ENCODE measurements at places on chromosomes 7 and 10.
A peak's percentile ranks its signal among the peaks of the same experiment; 100 is the strongest.

DNA sequence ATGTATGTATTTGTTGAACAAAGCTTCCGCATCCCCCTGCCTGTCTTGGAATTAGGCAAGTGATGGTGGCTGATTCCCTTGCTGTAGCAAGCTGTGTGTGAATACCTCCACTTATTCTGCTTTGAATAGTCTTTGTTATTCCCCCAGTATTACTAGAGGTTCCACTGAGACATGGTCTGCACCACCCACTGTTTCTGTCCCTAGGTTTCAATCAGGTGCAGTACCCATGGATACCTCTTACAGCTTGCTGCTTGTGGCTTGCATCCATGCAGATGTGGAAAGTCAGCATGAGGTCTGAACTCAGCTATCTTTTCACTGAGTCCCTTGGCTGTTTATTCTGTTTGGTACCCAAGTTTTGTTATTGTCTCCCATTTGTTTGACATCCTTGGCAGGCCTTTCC lies 447.4 kb downstream of the GRM8 start:
- peak; percentile 57 for DNase-seq

DNA sequence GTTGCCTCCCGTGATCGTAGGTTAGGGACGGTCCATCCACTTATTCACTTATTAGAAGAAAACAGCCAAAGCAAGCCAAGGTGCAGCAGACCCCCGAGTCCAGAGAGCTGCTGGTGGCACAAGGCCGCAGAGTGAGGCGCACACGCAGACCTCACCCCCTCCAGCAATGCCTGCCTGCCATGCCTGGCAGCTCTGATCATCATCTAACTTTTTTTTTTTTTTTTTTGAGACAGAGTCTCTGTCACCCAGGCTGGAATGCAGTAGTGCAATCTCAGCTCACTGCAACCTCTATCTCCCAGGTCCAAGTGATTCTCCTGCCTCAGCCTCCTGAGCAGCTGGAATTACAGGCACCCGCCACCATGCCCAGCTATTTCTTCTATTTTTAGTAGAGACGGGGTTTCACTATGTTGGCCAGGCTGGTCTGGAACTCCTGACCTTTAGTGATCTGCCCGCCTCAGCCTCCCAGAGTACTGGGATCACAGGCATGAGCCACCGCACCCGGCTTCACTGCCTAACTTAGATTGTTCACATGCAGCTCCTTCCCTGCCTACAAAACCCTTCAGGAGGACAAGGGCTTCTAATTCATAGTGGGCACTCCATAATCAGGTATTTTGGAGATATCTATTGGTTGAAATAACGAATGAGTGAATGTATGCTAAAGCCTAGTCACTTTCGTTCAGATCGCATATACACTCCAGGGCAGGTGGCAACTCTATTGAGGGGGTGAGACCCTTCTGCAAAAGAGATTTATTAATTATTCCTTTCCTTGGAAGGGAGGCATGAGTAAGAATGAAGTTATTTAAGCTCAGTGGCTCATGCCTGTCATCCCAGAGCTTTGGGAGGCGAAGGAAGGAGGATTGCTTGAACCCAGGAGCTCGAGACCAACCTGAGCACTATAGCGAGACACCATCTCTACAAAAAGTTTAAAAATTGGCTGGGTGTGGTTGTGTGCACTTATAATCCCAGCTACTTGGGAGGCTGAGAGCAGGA lies 15.9 kb downstream of the TRIM56 start:
- no peak for DNase-seq

DNA sequence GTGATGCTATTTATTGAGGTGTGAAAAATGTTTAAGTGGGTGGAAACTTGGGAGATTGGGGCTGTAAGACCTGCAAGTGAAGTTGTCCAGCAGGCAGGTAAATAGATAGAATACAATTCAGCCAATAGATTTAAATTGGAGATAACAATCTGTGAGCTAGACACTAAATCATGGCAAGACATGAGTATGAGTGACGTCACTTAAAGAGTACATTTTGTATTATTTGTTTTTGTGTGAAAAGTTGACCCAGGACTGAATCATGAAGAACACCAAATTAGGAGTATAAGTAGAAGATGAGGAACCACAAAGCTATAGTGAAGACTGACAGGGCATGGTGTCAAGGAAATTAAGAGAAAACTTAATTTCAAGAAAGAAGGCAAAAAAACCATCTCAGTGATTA lies 249.1 kb upstream of the SEMA3C start:
- no peak for DNase-seq

- no peak for DNase-seq
These were observed 21.4 kb downstream of the STAMBPL1 start for GRCh38 chr10:88901206-88901983.

- no peak for DNase-seq
These were observed 10.8 kb downstream of the BLVRA start for GRCh38 chr7:43769281-43769680.

DNA sequence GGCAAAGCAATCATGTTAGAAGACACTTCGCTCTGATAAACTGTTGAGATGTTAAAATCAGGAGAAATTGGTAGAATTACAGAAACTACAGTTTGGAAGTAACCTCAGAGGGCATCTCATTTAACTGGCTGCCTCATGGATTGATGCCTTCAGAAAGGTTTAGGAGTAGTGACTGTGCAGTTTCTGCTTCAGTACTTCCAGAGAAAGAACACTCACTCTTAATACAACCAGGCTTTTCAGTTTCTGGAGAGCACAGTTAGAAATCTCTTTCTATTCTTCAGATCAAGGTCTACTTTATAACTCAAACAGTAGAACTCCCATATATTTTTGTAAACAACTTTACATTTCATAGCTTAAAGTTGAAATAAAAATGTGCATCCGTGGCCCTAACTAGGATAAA lies 1358.9 kb upstream of the LRRTM3 start:
- no peak for DNase-seq

GRCh38 chr10:48249763-48250351 lies 24.6 kb downstream of the FRMPD2 start:
- DNase-seq = peak; percentile 24

DNA sequence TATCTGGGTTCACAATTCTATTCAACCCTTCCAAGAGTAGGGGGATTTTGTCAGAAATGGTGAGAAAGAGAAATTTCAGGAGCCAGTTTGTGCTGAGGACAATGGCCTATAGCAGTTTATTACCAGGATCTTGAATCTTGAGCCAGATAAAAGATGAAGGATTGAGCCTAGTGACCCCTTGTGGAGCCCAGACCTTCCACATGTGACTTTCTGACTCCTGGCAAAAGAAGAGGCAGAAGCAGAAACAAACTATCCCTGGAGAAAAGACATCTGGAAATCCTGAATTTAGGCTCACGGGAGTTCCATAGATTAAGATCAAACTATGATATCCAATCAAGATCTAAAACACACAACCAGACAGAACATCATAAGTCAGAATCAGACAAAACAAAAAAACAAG lies 60.9 kb upstream of the CHRM2 start:
- DNase-seq = peak; percentile 52

DNA sequence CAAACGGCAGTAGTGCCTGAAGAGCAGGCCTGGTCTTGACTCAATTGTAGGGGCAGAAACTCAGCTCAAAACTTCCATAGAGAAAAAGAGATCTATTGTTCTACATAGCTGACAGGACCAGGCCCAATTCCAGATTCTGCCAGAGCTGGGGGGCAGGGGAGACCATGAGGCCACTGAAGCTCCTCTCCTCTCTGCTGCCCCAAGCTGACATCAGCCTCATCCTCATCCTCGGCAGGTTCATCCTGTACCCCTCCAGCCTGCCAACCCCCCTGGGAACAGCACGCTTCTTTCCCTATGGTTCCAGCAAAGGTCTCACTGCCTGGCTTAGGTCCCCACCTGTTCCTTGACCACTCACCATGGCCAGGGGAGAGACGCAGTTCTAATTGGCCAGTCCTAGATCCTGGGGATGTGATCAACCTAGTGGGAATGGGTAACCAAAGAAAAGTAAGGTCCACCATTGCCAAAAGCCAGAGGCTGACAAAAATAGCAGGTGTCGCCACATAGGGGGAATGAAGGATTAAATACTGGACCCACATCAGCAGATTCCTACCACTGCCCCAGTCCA lies 42.9 kb downstream of the CCDC3 start:
- no peak for DNase-seq

DNA sequence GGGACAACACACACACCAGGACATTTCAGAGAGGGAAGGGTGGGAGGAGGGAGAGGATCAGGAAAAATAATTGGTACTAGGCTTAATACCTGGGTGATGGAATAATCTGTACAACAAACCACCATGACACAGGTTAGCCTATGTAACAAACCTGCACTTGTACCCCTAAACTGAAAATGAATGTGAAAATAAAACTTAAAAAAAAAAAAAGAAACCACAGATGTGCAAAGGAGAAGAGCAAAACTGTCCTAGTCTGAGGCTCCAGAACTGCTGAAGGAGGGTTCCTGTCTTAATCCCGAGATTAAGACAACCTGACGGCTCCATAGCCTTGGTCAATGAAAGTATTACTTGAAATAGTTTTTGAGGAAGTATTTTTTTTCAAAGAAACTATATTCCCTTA lies 423.0 kb downstream of the NEBL start:
- DNase-seq = no peak

All from endodermal cell (in vitro differentiated cells).